ENCODE measurements at places on chromosomes 7 and 10.

DNA sequence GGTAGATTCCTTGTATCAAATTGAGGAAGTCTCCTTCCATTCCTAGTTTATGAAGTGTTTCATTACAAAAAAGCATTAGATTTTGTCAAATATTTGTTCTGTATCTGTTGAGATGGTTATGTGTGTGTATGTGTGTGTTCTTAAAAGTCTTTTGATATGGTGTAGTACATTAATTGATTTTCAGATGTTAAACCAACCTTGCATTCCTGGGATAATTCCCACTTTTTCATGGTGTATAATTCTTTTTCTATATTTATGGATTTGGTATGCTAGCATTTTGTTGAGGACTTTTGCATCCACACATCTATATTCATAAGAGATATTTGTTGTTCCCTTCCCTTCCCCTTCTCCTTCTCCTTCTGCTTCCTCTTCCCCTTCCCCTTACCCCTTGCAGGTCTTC is 8.9 kb upstream of the GIMAP8 start:
- DNase-seq: no peak

DNA sequence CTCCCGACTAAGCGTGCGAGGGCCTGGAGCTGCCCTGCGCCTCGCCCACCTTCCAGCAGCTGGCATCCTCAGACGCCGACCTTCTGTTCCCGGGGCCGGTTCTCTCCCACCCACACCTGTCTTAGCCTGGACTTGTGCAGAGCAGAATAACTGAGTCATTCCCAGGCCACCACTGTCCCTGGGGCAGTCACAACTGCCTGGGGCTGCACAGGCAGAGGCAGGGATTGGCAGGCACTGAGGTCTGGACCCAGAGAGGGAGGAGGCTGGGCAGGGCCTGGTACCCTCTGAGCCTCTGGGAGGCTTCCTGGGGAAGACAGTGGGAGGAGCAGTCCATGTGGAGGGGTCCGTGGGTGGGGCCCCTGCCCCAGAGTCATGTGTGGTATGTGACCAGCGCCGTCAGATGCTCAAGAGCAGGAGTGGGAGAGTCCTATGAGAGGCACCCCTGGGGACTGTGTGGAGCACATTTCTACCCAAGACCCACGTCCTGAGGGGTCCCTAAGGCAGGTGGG is 74.3 kb downstream of the NKX6-2 start:
- no peak for DNase-seq

- DNase-seq: peak; percentile 36
Observed at GRCh38 chr7:132077971-132078685, 498.1 kb downstream of the PLXNA4 start.

DNA sequence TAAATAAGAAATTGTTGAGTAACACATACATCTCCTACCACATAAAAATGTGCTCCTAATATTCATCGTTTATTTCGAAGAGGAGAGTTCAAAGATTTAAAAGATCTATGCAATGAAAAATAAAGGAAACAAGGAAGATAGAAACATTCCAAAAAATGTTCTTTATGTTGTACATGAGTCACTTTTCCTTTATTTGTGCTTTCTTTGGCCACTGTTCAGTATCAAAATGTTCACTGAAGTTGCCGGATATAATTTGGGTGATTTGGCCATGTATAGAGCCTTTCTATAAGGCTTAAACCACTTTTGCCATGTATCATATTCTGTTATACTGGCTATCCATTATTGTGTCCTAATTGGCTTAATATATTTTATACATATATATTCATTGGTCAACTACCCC is 62.9 kb upstream of the PRR15 start:
- no peak for DNase-seq

- DNase-seq: no peak
Observed at GRCh38 chr10:108597657-108598319, 1325.5 kb downstream of the XPNPEP1 start.

- no peak for DNase-seq
Observed at GRCh38 chr10:113480851-113481502, 71.9 kb upstream of the HABP2 start.

DNA sequence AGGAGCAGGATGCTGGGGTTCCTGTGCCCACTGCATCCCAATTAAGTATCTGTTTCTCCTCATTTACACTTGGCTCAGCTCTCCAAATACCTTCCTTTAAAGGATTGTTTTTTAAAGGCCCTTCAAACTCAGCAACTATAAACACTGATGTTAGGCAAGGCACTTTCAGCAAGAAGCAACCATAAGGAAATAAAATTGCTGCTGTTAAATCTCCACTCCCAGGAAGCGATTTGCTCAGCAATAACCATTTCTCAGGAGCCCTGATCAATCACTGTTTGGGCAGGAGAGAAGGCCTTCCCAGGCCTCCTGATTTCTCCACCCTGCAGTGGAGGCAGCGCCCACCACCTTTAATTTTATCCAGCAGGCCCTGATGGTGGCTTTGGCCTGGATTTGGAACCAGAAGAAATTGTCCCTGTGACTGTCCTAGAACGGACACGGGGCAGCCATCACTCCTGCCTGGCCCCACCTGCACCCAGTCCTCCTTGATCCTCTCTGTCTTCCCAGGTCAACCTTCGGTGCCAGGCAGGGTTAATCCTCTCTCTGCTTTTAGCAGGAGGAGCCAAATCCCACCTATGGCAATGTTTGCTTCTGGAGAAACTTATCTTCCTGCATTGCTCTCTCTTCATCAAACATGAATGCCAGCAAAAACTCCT is 199.8 kb downstream of the PLXNA4 start:
- DNase-seq: no peak

DNA sequence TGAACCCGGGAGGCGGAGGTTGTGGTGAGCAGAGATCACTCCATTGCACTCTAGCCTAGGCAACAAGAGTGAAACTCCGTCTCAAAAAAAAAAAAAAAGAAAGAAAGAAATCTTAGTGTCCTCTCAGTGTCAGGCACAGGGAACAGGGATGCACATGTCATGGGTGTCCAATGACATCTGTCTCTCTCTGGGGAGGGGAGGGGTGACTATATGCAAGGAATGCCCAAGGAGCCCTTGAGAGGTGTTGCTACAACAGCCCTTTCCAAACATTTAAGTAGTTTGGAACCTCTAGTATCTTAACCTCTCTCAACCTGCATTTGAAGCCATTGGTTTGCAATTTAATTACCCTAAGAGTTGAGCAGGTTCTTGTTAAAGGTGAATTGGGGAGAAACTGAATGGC is 28.9 kb downstream of the PDLIM1 start:
- DNase-seq: no peak

GRCh38 chr7:51647486-51647885 is 330.9 kb upstream of the COBL start:
- DNase-seq: no peak

Measured in AG08396 (cell line).